ENCODE measurements at places on chromosomes 3 and 15.

GRCh38 chr3:167830007-167830406 lies 94.5 kb downstream of the SERPINI1 start:
- DNase-seq, result no peak

DNA sequence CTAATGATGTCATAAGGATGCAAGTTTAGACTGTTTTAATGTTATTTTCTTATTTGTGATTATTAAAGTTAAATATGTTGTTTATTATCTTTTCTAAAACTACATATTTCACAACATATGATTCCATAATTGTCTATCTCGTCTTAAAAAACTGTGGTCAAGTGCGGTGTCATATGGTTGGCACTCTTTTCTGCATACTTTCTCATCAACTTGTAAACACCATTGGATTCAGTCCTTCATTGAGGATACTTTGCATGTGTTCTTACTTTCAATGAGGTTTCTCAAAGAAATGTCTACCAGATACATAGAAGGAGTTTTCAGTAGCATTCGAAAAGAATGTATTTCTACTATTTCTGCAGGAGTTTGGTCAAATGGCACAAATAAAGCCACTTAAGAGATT lies 22.0 kb upstream of the ALPK3 start:
- peak; percentile 39 for DNase-seq

DNA sequence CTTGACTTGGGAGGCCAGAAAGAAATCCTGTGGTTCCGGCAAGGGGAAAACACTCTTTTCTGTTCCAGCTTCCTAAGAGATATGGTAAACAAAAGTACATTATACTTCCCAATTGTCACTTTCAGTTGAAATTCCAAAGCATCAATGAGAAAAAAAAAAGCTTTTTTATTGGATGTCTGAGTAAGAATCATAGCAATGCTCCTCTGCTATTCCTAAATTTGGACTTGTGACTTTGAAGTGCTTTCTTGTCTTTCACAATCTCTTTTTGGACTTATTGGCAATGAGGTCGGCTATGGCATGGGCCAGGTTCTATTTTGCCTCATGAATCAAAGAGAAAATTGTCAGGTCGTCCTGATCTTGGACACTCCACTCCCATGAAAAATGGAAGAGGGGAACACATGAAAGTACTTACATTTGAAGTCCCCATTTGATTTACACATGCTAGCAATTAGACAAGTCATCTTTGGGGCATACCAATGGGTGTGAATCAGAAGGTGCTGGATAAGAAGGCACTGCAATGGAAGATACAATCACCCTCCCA lies 170.5 kb downstream of the GREM1 start:
- DNase-seq, result peak; percentile 38

DNA sequence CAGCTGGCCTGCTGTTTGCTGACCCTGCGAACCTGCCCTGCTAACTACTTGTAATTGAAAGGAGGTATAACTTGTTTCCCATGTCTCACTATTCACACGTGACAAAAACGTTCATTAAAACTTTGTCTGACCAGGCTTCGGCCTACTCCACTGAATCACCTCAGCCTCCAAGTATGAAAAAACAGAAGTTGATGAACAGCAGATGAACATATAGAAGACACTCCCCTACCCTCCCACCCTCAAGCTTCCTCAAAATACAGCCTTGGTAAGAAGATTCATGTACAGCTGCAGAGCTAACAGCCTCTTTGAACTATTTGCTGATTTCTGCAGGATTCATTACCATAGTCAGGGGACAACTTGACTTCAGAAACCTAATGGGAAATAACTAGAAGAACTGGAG lies 10.7 kb downstream of the RBM15B start:
- no peak for DNase-seq

DNA sequence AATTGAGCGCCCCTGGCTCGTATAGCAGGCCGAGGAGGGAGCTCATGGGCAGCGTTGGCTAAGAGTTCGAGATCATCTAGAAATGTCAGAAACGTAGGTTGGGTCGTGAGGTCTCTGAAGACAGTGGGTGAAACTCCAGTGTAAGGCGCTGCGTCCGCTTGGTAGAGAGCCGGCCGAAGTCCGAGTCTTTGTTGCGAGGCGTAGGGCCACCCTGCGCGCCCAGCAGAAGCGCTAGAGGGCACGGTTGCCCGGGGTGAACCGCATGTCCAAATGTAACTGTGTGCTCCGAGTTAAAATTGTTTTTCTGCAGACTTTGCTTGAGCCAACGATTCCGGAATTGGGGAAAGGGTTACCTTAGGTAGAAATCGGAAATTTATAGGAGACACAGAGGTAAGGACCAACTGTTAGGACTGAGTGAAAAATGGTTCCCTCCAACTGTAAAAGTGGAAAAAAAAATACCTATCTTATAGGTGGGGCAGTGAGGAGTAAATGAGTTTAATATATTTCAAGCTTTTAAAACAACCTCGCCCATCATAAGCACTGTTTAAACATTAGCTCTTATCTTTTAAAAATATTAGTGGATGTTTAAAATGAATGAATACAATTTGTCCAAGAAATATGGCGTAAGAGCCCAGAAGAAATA lies 993 bp upstream of the SIAH2 start:
- DNase-seq, result peak; percentile 54

- no peak for DNase-seq
Observed at GRCh38 chr3:168532135-168532534, 436.4 kb upstream of the GOLIM4 start.

DNA sequence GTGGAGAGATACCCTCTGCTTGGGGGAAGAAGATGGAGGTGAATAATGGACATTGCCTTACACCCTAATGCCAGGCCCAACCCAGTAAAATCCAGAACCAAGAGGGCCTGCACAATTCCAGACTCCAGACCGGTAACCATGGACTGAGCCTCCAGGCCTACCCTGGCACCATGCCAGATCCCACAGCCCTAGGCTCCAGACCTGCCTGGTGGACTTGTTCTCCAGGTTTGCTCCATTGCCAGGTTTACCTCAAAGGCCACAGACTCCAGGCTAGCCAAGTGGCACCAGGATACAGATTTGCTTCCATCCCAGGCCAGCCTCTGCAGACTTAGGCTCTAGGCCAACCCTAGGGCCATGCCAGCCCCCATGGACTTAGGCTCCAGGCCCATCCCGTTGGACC lies 14.0 kb downstream of the PLCH1 start:
- DNase-seq, result no peak

GRCh38 chr15:22253676-22254408 lies 173.5 kb downstream of the OR4M2 start:
- DNase-seq, result no peak

Measured in IMR-90 (cell line).